ENCODE measurements at places on chromosomes 1 and 21. TPM values are rescaled to one million over a fixed set of nuclear protein-coding genes. Genes with fewer than 3 reads are reported as not detected.

DNA sequence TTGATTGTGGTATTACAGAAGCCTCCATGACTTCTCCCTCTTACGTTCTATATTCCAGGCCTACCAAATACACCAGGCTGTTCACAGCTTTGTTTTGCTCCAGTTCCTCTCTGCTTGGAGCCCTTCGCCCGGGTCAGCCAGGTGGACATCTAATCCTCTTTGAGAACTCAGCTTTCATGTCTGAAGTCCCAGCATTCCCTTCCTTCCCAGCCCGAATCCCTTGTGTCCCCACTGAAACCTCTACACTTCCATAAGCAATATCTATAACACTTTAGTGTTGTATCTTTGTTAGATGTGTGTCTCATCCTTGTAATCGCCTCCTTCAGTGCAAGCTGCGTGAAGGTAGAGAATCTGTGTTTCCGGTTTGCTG lies 1.9 kb downstream of the RNF11 start:
- DNase-seq = peak; percentile 12

GRCh38 chr1:41844255-41844654 lies 74.5 kb downstream of the HIVEP3 start:
- no peak for DNase-seq

DNA sequence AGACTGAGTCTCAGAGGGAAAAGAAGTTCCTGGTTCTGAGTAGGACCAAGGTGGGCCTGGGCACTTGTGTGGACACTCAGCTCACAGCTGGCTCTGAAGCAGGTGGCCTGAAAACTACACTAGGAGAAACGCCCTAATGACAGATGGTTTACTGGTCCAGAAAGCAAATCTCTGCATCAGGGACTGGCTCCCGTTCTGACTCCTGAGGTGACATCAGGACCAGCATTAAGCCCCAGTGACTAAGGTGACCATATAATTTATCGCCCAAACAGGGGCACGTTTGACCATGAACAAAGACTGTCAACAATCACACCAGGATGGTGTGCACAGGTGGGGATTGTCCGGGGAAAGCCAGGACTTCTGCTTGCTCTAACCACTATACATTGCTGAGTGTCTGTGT lies 12.2 kb upstream of the CD34 start:
- DNase-seq = no peak

DNA sequence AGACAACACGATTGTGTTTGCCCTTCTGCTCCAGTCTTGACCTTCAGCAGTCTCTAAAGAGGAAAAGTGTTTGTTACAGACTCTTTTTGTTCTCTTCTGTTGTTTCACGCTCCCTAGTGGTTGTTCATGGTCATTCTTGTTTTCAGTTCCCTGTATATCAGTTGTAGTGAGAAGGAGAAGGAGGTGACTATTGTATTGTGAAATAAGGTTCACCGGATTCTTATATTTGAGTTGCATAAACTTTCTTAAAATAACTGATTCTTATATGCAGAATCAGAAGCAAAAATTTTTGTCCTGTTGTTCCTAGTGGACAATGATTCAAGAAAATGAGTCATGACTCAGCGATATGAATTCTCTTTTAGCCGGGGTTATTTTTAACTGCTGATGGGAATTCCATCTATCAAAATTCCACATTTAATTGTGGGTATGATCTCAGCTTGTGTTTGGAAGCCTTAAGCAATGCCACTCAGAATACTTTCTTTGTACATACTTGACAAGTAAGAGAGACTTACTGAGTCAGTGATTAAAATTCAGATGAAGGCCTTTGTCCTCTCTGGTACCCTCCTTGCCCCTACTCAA lies 152.2 kb downstream of the CLEC20A start:
- DNase-seq = no peak

- no peak for DNase-seq
These were observed 1.2 kb downstream of the ATP1B1 start for GRCh38 chr1:169107603-169108208.

DNA sequence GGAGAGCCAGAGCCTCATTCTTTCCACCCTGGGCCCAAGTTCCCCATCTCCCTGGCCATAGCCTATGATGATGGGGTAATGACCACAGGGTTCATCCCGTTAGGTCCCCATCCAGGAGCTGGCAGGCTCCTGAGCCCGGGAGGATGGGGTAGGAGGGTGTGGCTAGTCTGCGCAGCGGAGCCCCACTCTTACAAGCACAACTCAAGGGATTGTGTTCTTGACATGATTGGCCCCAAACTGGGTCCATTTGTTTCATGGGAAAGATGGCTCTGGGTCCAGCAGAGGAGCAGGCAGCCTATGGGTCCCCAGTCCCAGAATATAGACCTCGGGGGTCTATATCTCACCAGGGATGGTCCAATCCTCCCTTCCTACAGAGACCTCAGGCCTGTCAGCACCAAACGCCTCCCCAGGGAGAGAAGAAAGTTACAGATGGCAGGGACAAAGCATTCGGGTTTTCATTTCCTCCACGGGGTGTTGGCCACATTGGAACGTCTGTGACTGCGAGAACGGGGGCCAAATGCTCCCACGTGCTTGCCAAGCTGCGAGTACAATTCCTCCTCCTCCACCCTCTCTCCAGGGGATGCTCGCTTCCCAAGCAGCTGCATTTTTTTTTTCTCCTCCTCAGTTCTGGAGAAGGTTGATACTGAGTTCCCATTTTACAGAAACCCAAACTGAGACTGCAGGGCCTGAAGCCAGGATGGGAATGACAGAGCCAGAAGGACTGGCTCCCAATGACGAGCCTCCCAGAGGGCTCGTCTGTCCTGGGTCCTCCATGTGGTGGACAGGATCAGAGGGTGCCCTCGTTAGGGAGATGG lies 71.0 kb downstream of the DHRS3 start:
- DNase-seq = no peak

DNA sequence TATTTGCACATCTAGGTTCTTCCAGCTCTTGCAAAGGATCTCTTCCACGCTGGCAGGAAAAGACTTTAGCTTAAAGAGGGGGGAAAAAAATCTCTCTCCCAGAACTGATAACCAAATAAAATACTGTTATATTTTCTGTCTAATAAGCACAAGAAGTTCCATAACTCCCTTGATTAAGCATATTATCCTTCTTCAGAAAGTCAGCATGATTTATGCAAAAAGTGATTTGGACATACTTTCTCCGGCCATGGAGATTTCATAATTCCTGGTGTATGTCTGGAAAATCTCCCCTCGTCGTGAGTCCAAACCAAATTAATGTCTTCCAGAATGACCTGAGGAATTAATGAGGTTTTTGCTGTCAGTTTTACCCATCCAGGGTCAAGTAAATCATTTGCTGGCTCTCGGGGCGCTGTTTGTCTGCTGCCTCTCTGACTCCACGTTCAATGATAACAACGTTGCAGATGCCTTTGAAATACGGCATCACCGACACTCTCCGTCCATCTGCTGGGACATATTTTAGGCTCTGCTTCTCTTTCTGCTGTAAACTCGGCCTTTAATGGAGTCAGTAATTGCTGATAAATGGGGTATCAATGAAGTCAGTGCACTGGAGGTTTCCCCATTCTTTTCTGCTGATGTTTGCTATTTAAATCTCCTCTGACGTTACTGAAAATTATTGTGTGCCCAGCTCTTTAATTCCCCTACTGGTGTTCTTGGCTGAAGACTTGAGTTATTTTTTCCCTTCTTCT lies 112.9 kb downstream of the HLX start:
- no peak for DNase-seq

DNA sequence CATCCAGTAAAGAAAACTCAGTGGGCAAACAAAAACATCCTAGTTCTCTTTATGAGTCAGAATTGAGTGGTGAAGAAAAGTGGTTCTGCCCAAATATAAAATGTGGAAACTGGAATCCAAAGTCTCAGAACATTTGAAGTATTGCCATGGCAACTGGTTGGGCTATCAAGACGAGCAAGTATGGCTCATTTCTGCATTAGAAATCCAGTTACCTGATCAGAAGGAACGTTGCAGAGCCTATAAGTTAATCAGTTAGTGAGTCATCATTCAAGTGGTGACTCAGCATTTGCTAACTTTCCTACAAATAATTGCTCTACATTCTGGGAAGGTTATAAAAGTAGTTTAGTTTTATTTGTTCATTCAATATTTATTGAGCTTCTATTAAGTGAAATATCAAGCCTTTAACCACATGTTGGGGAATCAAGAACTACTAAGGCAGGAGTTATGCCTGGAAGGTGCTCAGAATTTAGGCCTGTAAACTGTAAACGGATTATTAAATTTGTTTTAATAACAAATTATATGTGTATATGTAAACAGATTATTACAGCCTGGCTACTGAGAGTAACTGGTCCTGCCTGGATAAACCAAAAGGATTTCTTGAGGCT lies 104.3 kb downstream of the PAPPA2 start:
- no peak for DNase-seq

DNA sequence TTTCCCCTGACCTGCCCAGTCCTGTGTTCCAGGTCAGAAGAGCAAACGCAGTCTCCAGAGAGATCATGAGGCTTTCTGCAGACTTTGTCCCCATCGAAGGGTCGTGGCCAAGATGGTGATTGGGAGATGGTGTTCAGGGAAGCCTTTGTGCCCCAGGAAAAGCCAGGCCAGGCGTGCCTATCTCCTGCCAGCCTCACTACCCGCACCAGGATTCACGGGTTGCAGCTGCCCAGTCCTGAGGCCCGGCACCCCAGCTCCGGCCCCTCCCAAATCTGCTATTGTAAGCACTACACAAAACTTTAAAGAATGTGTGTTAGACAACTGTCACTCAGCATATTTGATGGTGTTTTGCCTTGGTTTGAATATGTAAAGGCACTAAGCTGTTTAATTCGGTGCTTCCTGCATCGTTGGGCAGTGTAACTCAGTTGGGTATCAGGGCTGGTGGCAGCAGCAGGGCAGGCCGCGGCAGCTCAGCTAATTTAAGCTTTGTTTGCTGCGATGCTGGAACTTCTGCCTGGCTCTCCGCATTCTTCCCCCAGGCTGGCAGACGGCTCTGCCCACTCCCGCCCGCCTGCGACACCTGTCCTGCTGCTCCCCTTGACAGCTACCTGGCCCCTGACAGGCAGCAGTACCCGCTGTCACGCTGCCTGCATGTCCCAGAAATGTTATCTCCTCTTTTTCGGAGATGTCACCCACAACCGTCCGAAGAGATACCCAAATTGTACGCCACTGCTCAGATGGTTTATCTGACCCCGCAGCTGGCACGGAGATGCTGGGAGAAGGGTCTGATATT lies 209.0 kb upstream of the VAMP3 start:
- DNase-seq = no peak

DNA sequence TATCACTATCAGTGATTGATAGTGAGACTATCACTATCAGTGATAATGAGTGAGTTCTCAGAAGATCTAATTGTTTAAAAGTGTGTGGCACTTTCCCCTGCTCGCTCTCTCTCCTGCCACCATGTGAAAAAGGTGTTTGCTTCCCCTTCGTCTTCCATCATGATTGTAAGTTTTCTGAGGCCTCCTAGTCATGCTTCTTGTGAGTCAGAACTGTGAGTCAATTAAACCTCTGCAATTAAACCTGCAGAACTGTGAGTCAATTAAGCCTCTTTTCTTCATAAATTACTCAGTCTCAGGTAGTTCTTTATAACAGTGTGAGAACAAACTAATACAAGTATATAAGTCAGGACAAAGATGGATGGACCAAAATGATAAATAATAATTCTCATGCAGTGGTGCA lies 7.0 kb upstream of the IL23R start:
- no peak for DNase-seq

LENEP gene
- 2.0 TPM for total RNA-seq

ATP6V0B gene
- 94.2 TPM for total RNA-seq

LEMD1 gene
- not detected for total RNA-seq

PRRX1 gene
- total RNA-seq = not detected
